ENCODE measurements at places on chromosomes 5 and 9. TPM values are rescaled to one million over a fixed set of nuclear protein-coding genes. Genes with fewer than 3 reads are reported as not detected.
A peak's percentile ranks its signal among the peaks of the same experiment; 100 is the strongest.

GRCh38 chr9:77488439-77489126 lies 159.5 kb downstream of the GNA14 start:
- DNase-seq = no peak

NEURL1B gene
- 14.8 TPM for polyA plus RNA-seq

GRCh38 chr5:52748590-52748989 lies 39.1 kb upstream of the ITGA1 start:
- DNase-seq = no peak

GRCh38 chr5:78972654-78973428 lies 12.3 kb downstream of the ARSB start:
- peak; percentile 41 for DNase-seq

- no peak for DNase-seq
These were observed 139.2 kb upstream of the SMIM23 start for GRCh38 chr5:171646102-171647042.

- DNase-seq = no peak
These were observed at the start of gene DBH for GRCh38 chr9:133635533-133636531. Gene DBH (plus strand): TSS chr9:133636363. CDS start chr9:133636372, 9 bp downstream.

- no peak for DNase-seq
These were observed at the start of gene PHF24 for GRCh38 chr9:34957492-34958410. Gene PHF24 (plus strand): TSS chr9:34958285. CDS start chr9:34971299, 13,014 bp downstream.

TUSC1 gene
- polyA plus RNA-seq = 19.6 TPM

FBXW11 gene
- 51.8 TPM for polyA plus RNA-seq

GRCh38 chr5:55440188-55440646 lies 94.5 kb downstream of the PLPP1 start:
- DNase-seq = no peak

PLAC8L1 gene
- polyA plus RNA-seq = 1.1 TPM

DNA sequence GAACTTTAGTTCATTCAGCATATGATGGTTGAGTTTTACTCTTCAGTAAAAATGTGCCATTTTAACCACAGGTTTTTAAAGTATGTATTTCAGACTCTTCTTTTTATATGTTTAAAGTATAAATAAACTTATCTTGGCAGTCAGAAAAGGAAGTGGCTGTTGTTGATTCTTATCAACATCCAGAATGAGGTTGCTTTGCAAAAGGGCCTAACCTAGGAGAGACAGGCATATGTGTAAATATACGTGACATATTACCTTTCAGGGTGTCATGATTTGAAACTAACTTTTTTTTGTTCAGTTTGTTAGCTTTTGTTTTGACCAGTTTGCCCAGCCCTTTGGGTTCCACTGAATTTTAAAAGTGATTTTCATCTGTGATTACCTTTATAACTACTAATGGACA lies 7.4 kb downstream of the SMARCA2 start:
- no peak for DNase-seq

DNAI1 gene
- polyA plus RNA-seq = 3.2 TPM

DNA sequence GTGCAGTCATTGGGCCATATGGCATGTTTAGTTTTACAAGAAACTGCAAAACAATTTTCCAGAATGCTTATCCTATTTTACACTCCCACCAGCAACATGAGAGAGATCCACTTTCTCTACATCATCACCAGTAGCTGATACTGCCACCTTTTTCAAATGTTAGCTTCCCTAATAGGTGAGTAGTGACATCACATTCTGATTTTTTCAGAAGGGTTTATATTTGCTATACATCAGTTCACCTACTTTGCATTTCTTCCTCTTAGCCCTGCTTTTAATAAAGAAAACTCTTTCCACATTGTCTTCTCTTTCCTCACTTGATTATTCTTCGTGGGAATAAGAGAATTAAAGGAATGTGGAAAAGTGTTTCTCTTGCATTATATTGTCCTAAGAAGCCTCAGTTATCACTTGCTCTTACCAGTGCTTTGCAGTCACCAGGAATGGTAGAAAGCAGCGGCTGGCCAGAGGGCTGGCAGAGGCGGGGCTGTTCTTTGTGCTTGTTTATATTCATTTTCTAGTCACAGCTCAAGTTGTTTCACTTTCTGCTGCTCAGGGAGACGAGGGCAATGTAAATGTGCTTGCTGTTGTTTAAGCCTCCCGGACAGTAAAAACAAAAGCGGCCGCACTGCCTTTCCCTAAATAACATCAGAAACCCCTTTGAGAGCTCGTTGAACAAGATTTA lies 164.8 kb downstream of the HSD17B3 start:
- DNase-seq = peak; percentile 56

ELL2 gene
- polyA plus RNA-seq = 14.4 TPM

DNA sequence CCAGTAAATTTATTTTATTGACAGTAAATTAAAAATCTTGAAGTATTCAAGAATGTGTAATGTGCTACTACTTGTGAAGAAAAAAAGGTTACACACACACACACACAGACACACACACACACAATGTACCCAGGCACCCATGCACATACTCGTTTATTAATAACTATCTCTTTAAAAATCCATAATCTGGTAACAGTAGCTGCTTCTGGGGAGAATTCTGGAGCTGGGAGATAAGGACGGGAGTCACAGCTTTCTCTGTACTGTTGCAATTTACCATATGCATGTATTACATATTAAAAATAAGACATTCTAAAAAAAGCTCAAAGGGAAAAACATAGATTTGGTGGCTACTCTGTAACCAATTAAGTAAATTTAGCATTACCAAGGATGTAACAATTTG lies 7.9 kb upstream of the C1QTNF2 start:
- DNase-seq = no peak

DNA sequence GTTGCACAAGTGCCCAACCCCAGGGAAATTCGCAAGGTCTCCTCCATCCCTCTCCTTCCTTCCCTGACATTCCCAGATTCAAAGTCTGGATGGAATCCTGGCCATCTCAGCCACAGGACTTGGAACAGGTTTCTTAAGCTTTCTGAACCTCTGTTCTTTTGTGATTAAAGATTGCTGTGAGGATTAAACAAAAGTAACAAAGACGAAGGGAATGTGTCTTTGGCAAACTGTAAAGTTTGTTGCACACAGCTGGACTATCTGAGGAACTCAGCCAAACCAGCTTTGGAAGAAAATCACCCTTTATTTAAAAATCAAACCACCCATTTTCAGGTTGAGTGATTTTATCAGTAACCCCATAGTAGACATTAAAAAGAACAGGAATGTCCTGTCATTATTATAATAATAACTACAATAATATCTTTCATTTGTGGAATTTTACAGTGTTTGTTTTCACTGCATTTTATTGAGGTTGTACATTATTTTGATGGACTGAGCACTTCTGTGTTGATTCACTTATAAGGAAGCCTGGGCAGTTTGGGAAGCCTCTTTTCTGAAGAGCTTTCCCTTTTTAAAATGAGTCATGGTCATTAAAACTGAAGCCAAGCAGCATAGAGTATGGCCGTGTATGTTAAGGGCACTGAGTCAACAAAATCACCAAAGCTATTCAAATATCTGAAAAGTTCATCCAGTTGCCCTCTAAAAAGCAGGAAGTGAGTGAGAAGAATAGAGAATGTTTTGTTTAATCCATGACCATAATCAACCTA lies 310.2 kb downstream of the AGTPBP1 start:
- no peak for DNase-seq

MAP1B gene
- polyA plus RNA-seq = 28.3 TPM

MED27 gene
- 21.5 TPM for polyA plus RNA-seq

DNA sequence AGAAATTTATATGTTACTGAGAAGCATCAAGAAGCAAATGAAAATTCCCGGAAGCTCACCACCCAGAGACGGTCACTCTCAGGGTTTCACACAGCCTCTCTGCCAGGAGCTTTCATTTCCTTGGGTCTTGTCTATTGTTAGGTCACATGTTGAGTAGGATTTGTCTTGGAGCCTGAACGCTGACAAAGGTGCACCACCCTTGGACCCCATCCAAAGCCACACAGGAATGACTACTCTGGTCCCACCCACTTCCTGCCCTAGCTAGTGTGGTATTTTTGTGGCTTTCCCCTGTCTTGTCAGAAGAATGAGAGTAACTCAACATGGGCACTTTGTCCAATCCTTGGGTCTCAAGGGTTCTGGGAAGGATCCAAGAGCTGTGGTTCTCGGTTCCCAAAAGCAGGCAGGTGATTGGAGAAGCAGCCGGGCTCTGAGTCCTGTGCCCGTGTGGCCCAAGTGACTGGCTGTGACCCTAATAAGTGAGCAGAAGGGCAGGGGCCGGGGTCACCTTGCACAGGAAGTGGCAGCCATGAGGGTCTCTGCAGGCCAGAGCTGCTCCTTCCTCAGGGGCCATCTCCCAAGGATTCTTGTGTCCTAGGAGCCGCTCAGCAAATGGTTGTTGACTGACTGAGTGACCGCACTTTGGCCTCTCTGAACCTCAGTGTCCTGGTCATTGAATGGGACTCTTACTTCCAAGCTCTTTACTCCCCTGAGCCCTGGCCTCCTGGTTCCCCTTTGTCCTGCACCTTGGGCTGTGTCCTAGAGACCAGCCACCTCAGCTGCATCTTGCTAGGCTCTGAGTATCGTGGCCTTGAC lies 6.9 kb downstream of the FGD3 start:
- no peak for DNase-seq

CD74 gene
- 139 TPM for polyA plus RNA-seq

Measured in left renal pelvis (tissue), 4 donors.